ENCODE measurements at places on chromosomes 3 and 15.

- DNase-seq: no peak
These were observed 210.7 kb upstream of the UBE2E1 start for GRCh38 chr3:23594894-23595670.

- no peak for DNase-seq
These were observed 123.8 kb downstream of the NFKBIZ start for GRCh38 chr3:101973163-101973505.

DNA sequence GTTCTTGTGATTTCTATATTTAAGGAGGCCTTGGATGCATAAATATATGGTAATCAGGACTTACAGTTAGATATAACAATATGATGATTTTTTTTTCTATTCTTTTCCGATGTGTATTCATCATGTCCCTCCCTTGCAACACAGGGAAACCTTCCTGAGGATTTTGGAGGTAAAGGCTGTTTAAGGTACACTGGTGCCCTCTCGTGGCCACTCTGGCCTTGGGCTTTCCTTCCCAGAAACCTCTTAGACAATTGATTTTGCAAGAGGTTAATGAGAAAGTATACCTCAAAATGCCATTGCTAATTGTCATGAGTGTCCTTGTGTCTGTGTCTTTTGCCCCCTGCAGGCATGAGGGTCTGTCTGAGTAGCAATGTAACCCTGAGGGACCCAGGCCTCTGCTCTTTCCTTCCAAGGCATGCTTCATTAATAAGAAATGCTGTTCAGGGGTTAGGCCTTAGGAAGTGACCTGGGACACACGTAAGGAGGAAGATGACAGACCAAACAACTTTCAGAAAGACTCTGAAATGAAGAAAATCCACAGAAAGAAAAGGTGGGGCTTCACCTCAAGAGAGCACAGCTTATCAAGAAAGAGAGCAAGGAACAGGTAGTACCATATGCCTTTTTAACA, 70.3 kb upstream of the PPP2R3A start:
- no peak for DNase-seq

- DNase-seq: no peak
These were observed 14.6 kb upstream of the NRROS start for GRCh38 chr3:196624907-196625306.

DNA sequence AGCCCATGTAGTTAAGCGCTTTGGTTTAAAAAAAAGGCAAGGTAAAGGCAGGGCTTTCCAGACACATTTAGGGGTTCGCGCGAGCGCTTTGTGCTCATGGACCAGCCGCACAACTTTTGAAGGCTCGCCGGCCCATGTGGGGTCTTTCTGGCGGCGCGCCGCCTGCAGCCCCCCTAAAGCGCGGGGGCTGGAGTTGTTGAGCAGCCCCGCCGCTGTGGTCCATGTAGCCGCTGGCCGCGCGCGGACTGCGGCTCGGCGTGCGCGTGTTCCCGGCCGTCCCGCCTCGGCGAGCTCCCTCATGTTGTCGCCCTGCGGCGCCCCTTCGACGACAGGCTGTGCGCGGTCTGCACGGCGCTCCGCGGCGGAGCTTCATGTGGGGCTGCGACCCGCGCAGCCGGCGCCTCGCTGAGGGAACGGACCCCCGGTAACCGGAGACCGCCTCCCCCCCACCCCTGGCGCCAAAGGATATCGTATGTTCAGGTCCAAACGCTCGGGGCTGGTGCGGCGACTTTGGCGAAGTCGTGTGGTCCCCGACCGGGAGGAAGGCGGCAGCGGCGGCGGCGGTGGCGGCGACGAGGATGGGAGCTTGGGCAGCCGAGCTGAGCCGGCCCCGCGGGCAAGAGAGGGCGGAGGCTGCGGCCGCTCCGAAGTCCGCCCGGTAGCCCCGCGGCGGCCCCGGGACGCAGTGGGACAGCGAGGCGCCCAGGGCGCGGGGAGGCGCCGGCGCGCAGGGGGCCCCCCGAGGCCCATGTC, 927 bp downstream of the SMAD6 start:
- DNase-seq: no peak

DNA sequence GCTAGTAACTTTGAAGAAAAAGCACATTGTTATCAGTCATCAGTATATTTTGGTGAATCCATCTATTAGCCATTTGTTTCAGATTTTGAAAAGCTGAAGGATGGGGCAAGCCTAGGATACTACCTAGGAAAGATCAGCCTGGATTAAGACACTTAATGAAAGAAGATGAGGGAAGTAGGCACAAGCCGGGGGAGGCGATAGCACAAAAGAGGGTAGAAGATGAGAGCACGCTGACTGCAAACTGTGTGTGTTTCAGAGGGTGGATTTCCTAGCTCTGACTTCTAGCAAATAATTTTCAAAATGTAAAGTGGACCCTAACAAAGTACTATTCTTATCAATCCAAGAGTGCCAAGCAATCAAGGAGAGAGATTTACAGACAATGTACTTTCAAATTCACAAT, 22.2 kb upstream of the SOX2 start:
- DNase-seq: no peak

DNA sequence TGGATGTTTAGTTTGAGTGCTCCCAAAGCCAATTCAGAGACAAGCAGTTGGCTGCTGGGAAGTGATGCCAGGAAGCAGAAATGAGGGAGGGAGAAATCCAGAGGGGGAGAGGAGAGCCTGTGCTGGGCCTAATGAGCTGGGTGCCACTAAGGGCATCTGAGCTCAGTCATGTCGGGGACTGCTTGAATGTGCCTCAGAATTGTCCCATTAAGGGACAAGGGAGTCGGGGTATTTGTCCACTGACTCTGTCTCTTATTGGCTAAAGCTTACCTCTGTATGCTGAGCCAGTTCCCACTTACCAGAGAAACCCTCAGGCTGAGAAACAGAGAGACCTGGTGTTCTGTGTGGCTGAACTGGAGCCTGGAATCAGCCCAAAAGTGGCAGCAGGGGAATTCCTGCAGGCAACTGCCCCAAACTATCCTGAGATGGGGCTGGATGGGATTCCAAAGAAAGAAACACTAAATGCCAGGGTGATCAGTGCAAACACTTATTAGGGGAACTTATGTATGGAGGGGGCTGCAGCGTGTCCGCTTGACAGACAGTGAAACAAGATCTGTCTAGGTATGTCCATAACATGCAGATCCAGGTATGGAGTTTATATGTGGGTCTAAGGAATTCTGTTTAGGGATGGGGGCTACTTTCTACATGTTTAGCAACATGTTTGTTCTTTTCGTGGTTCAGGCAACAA, 48.6 kb downstream of the NR1D2 start:
- no peak for DNase-seq

- DNase-seq: no peak
These were observed 24.4 kb upstream of the RAP2B start for GRCh38 chr3:153137626-153138025.

DNA sequence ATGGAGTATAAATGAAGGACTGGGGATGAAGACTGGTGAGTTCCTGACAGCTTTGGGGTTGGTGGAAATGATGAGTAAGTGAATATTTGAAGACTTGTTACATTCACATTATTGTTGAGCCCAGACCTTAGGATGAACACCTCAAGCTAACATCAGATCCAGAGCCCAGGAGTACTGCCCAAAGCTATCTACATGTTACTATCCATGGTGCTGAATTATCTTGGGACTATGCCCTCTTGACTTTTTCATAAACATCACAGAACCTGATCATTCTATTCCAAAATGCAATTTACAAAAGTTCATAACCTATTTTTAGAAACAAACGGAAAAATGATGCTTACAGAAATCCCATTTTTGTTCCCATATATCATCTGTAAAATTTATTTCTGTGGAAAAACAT, 613.3 kb downstream of the TUSC7 start:
- no peak for DNase-seq

DNA sequence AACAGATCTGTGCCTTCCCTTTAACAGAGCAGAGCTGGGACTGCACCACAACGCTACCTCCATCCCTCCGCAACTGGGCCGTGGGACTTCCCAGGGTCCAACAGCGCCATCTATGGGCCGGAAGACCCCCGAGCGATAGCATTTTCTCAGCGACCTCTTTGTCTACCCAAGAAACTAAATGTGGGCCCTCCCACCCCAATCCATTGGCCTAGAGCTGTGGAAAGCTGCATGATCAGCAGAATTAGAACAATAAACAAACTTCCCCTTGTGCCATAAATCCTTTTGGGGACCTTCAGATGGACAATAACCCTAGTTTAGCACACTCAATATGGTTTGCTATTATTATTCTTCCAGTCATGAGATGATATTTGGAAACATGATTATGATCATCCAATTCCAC, 74.8 kb upstream of the NTRK3 start:
- peak; percentile 14 for DNase-seq

GRCh38 chr3:25273582-25274171, 154.4 kb upstream of the RARB start:
- DNase-seq: no peak

DNA sequence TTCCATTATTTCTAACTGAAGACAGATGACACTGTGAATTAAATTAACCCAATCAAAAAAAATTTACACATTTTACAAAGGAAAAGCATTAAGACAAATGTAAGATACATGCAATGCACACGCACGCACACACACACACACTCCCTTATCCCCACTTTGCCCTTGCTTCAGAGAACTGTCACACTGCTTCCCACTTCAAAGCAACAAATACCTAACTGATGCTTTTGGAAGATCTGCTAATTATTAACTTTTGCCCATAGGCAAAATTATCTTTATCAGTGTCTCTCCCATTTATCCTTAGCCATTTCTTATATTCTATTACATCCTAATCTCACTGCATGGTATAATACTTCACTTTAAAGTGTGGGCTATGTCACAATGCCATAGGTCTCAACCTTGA, 60.3 kb downstream of the SETD2 start:
- DNase-seq: no peak

DNA sequence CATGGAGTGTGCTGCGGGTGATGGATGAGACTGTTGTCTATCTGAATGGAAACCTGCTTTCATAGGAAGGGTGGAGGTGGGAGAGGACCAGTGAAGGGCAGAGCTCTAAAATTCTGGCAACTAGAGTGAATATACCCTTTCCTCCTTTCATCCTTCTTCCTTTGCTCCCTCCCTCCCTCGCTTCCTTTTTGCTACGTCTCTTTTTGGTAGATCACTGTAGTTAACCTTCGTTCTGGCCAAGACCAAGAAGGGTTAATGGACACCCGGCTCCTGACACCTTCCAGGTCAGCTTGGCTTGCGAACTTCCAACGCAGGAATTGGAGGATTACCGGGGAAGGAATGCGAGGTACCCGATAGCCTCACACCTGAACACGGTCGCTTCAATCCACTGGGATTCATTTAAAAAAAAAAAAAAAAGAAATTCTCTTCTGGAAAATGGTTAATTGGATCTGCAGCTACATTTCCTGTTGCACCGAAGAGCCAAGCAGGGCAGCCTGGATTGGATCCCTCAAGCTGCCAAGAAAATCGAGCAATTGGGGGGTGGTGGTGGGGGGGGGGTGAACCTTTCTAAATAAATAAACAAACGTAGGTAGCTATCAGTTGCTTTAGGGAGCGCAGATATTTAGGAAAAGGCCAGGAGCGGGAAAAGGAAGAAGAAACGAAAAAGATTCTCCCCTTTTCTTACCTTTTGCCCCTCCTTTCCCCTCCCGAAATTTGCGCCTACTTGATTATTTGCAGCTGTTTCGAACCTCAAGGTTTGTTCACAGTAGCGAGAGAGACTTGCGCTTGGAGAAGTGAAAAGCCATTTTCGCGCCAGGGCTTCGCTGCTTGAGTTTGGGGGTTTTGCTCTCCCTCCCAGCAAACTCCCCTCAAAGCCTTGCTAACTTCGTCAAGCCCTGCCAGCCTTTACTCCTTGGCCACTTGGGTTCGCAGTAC, 9.5 kb upstream of the NR2F2 start:
- no peak for DNase-seq

GRCh38 chr3:161343986-161344385, 27.3 kb downstream of the SPTSSB start:
- no peak for DNase-seq

DNA sequence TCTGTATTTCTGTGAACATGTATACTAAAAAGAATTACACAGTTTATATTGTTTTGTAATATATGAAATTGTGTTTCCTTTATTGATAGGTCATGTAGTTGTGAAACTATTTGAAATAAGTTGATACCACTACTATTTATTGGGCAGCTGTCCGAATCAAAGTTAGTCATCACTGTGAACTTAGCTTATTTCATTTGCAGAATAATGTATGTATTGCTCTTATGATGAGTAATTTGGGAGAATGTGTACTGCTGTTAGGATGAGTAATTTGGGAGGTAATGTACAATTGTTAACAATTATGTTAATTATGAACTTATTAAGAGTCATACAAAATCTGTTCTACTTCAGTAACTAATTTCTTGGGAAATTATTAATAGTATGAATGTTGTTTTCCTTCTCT, 22.2 kb downstream of the FXR1 start:
- no peak for DNase-seq

GRCh38 chr15:81480645-81481053, 106.6 kb upstream of the TMC3 start:
- DNase-seq: no peak

- no peak for DNase-seq
These were observed 34.5 kb downstream of the NCEH1 start for GRCh38 chr3:172676196-172676922.

DNA sequence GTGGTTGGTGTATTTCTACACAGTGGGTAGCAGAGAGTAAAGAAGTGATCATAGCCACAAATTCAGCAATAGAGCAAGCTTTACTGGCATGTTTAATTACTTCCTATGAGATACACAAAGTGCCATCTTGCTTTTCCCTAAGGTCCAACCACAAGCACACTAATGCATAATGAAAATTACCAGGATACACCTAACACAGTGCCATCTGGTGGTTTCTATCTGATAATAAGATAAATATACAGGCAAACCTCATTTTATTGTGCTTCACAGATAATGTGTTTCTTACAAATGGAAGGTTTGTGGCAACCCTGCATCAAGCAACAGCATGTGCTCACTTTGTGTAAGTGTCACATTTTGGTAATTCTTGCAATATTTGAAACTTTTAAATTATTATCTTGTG, 223.0 kb downstream of the NSUN3 start:
- no peak for DNase-seq

- no peak for DNase-seq
These were observed 18.6 kb upstream of the DNAAF4 start for GRCh38 chr15:55526559-55527036.

- DNase-seq: no peak
These were observed 3.3 kb upstream of the LRTM1 start for GRCh38 chr3:54931182-54931581.

DNA sequence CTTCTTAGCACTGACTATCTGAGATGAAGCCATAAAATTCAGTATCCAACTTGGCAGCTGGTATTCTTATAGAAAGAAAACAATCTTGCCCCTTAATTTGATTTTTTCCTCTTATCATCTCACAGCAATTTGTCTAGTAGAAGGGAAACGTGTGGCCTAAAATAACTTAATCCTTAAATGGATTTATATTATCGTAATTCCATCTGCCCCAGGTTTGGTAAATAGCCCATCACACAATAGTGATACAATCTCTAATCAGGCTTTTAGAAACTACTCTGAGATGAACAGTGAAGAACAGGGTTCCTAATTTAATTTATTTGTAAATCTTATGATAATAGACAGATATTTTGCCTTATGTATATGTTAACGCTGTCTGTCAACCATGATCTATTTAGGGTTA, 24.8 kb downstream of the PEX5L start:
- DNase-seq: no peak

- no peak for DNase-seq
These were observed 15.7 kb upstream of the ESYT3 start for GRCh38 chr3:138418601-138419206.

All from stimulated activated CD4-positive, alpha-beta T cell treated with anti-CD3 and anti-CD28 coated beads, Interleukin-15, amount 100 ng/mL, for 1 hour (primary cell).